ENCODE measurements at places on chromosomes 11 and 22.

DNA sequence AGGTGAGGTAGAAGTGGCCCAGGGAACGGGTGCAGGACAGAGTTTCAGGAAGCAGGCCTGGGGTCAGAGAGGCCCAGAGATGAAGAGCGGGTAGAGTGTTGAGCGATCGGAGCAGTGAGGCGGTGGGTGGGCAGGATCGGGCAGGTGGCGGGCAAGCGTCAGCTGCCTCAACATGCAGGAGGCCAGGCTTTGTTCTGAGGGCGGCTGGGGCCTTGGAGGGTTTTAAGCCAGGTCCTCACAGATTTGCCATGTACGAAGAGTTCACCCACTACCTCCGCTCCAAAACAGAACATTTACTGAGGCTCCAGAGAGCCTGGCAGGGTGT lies 29.4 kb downstream of the FLRT1 start:
- no peak for DNase-seq

GRCh38 chr22:49811020-49811791 lies 16.5 kb downstream of the BRD1 start:
- no peak for DNase-seq

- DNase-seq, result peak; percentile 46
These were observed 33.1 kb downstream of the TRIM66 start for GRCh38 chr11:8649361-8649760.

GRCh38 chr11:94185416-94186084 lies 56.9 kb downstream of the PANX1 start:
- peak; percentile 56 for DNase-seq

GRCh38 chr11:34483106-34483874 lies 30.3 kb downstream of the ELF5 start:
- DNase-seq, result no peak

DNA sequence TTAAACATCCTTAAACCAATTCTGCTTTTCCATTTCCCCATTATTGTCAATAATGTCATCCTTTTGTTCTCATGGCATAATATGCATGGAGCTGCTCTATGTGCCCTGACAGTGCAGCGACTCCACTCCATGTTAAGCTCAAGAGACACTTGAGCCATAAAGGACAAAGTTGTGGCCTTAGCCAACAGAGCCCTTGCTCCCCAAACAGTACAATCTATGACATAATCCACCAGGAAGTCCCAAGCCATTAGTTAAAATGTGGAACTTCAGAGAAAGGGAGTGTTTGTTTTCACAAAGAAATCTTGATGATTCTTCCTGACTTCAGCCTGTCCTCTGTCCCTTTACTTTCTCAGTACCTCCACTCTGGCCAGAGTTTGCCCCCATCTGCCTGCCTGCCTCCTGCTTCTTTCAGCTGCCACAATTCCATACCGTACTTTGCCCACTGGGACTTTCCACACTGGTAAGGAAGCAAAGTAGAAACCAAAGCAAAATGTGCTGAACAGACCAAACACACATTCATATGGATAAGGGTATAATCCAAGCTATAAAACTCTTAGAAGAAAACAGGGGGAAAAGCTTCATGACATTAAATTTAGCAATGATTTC lies 46.3 kb upstream of the ZC3H12C start:
- no peak for DNase-seq

Measured in HCEC 1CT (cell line).